Amniotic epithelial cell (primary cell): ENCODE measurements at places on chromosomes 7 and 10.

DNA sequence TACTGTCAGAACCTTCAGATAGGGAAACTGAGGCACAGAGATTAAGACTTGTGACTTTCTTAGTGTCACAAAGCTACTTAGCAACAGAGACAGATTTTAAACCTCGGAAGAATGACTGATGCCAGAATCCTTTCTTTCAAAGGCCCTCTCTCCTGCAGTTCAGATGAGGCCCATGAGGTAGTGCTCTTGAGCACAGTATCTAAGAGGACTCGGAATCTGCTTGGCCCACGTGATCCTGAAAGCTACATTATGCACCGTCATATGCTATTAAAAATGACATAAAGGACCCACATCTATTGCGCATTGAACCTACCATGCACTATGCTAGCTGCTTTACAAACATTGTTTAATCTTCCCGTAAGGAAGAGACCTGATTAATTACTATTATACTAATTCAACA lies 355.9 kb downstream of the SFMBT2 start:
- no peak for DNase-seq

DNA sequence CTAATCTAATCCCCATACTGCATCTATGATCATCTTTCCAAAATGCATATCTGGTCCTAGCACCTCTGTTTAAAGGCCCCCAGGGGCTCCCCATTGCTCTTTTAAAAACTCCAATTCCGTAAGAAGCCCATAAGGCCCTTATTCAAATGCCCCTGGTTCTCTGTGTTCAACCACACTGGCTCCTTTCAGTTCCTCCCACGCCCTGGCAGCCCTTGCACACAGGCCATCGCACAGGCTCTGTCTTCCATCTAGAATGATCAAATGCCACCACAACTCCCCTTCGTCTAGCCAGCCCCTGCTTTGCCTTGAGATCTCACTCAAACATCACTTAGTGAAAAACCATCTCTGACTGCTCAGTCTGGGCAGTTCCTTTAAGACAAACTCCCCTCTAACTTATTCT lies 112.9 kb upstream of the LYZL2 start:
- no peak for DNase-seq

DNA sequence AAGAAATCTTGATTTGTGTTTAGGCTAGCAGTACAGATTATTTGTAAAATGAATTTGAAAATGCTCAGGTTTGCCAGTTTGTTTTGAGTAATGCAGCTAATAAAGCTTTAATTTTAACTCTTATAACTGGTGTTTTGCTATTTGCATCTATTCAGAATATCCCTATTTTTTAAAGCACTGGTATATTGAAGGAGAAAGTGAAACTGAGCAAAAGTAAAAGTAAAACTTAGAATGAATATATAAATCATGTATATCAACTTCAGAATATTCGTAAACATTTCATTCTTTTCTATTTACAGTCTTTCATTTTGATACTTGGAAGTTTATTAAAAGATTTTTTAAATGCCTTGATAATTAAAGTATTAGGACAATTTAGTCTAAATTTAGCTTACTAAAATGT lies 26.2 kb downstream of the TASOR2 start:
- no peak for DNase-seq

GRCh38 chr10:59754951-59755350 lies 1.7 kb upstream of the MRLN start:
- DNase-seq, result no peak

DNA sequence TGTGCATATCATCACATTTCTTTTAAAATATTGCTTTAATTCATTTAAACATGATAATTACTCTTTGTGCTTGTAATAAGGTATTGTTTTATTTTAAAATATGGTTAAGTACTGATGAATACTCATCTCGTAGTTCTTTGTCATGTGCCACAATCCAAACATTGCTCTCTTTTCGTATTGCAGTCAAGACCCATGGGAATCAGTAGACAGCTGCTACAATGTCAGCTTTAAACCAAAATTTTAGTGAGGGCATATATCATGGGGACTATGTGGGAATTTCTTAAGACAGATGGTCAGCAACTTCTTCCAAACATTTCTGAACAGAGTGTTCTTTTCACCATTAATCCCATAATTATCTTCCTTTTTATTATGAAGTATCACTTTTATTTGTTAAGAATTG lies 77.2 kb upstream of the FZD1 start:
- no peak for DNase-seq

DNA sequence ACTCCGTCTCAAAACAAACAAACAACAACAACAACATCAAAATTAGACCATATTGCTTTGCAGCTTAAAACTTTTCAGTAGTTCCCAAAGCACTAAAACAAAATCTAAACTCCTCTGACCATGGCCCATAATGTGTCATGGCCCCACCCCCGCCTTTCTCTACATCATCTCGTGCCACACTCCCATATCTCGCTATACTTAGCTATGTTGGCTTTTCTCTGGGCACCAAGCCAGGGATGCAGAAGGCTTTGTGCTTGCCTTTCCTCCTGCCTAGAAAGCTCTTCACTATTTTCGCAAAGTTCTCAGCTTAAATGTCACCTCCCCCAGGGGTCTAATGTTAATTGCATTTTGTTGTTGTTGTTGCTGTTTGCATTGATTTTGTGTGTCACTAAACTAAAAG lies 15.1 kb upstream of the SLC16A12 start:
- peak; percentile 71 for DNase-seq

- peak; percentile 56 for DNase-seq
Observed at GRCh38 chr10:79149662-79150443, 81.1 kb downstream of the ZMIZ1 start.

- DNase-seq, result no peak
Observed at GRCh38 chr10:48207853-48208252, 66.6 kb downstream of the FRMPD2 start.

GRCh38 chr7:39100270-39100669 lies 122.6 kb downstream of the POU6F2 start:
- DNase-seq, result no peak

- DNase-seq, result peak; percentile 77
Observed at GRCh38 chr7:42495256-42495655, 258.2 kb upstream of the GLI3 start.

GRCh38 chr10:18140957-18141845 lies 977 bp downstream of the CACNB2 start:
- DNase-seq, result no peak

DNA sequence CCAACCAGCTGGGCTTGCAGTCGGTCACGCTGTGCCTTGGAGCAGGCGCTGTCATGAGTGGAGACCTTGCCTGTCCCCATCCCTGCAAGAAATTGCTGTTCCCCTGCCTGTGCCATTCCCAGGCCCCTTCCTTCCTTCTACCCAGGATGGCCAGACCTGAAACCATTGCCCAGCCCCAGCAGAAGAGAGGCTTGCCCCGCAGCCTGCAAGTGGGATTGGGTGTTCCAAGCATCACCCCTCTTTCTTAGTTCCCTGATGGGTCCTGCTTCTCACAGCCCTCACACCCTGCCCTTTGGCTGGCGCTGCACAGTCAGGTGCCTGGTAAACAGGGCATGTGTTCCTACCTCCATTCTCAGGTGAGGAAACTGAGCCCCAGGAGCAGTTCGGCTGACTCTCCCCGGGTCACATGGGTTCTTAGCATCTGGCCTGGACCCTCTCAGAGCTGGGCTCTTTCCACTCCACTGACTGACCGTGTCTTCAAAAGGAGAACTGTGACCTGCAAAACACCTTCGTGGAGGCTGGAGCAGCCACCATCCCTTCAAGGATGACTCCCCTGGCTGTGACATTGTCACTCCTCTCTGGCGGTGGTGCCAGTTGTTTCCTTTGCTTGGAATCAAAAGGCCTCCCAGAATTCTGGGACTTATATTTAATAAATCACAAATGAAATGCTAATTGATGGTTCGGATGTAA lies 41.9 kb upstream of the PDCD4 start:
- no peak for DNase-seq

- DNase-seq, result no peak
Observed at GRCh38 chr7:22361795-22362194, 4.8 kb upstream of the RAPGEF5 start.

GRCh38 chr7:28847681-28848080 lies 110.4 kb downstream of the TRIL start:
- DNase-seq, result no peak

DNA sequence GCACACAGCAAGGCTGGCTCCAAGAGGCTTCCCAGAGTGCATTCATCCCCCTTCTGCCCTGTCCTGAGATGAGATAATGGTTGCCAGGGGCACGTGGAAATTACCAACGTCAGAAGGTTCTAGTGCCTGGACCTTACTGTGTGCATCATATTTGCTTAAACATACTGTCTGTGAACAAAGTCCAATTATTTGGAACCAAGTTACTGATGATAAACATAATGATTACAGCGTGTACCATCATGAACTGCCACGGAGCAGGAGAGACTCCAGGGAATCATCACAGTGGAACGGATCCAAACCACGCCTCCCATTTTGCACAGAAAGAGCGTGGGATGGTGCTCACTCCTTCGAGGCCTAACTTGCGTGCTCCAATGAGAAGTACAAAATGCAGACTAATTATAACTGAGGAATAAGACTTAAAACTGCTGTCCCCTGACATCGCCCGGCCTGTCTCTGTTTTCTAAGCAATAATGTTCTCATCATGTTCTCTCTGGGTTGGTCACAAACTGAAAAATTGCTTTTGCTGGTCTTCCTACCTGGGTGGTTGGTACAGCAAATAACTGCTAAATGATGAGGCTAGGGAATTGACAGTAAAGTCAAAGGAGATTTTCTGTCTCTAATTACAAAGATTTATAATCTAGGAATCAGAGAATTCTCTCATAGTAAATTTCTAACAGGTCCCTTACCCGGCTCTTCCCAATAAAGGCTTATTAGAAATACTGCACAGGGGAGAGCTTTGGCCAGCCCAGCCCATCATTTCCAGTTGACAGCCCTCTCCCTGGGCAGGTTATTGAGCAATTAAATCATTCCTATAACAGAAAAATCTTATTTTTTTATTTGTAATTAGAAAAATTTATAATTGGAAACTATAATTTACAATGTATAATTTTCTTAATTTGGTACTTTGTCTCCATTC lies 182.2 kb downstream of the CAMK1D start:
- no peak for DNase-seq

- DNase-seq, result peak; percentile 1
Observed at GRCh38 chr10:24118246-24118645, 90.7 kb upstream of the KIAA1217 start.

DNA sequence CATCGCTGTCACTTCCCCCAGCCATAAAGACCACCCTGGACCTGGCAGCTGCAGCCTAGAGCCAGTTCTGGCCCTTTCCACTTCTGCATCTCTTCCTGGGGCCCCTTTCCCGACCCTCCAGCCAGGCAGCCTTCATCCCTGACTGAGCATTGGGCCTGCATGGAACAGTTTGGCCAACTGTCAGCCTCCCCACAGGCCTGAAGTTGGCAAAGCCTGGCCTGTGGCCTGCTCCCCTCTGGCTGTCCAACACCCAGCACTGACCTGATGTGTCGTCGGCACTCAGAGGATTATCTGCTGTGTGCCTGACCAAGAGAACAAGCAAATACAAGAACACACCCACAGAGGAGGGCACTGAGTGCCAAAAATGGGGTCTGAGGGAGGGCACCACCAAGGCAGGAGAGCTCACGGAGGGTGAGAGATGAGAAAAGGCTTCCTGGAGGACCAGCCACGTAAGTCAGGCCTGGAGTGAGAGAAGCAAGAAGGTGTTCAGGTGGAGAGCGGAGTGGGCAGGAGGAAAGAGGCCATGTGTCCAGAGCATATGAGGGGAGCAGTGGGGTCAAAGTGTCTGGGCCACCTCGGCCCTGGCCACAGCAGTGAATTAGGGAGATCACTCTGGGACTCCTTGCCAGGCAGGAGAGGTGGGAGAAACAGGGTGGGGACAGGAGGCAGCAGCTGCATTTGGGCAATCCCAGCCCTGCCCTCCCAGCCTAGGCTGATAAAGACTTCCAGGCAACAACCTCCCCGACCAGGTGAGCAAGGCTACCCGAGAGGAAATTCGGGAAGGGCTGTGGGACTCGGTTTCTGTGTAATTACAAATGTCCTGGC lies 4.5 kb downstream of the GPRIN2 start:
- no peak for DNase-seq

GRCh38 chr10:43135064-43135463 lies 3.2 kb upstream of the CSGALNACT2 start:
- no peak for DNase-seq

- DNase-seq, result peak; percentile 62
Observed at GRCh38 chr10:63206997-63207811, 74.1 kb downstream of the NRBF2 start.

DNA sequence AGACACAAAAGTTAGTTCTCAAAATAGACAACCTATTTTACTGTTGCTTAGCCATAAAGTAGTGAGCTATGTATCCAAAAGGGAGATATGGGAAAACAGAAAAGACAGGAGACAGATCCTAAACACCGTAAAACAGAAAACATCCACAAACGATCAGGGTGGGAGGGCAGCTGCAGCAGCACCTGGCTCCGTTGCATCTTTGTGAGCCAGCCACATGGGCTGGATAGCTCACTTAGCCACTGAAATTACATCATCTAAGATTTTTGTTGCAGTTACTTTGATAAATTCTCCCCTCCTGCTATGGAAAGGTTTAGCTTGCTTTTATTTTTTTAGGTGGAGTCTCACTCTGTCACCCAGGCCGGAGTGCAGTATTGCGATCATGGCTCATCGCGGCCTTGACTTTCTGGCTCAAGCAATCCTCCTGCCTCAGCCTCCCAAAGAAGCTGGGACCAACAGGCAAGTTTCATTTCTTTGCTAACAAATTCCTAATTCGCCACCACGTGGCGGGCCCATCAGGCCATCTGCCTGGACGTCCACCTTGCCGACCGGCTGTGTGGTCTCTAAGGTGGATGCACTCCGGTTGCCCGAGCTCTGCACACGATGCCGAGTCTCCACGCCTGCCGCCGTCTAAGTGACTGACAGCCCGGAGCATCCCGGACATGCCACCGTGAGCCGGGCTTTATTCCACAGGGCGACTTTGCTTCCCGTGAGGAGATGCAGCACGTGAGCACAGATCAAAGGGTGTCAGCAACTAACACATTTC lies 159.8 kb downstream of the DIP2C start:
- no peak for DNase-seq

- no peak for DNase-seq
Observed at GRCh38 chr10:1604246-1604645, 133.1 kb downstream of the ADARB2 start.

GRCh38 chr7:29288181-29289091 lies 93.9 kb downstream of the CHN2 start:
- DNase-seq, result no peak

- DNase-seq, result no peak
Observed at GRCh38 chr7:43302773-43303460, 190.5 kb downstream of the HECW1 start.
